ENCODE measurements at places on chromosomes 13 and 19.

DNA sequence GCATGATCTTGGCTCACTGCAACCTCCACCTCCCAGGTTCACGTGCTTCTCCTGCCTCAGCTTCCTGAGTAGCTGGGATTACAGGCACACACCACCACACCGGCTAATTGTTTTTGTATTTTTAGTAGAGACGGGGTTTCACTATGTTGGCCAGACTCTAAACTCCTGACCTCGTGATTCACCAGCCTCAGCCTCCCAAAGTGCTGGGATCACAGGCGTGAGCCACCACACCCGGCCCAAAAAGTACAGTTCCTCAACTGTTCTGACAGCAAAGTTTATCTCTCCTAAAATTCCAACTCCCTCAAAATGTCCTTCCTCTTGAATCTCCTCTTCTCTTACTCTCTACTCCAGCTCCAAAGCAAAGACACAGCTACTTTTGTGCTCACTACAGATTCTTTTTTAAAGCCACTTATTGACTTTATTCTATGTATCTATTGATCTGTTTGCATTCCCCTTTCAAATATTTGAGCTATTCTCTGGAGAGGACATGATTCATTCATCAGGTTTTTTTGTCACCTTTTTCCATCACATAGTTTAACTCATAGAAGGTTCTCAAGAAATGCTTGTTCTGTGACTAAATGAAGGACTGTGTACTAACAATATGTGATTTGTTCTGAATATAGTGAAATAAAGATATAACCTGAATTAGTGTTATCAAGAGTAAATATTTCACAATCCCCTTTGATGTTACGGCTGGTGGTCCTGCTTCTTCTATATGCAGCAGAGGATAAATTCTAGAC, 142.2 kb downstream of the TBC1D4 start:
- no peak for DNase-seq

DNA sequence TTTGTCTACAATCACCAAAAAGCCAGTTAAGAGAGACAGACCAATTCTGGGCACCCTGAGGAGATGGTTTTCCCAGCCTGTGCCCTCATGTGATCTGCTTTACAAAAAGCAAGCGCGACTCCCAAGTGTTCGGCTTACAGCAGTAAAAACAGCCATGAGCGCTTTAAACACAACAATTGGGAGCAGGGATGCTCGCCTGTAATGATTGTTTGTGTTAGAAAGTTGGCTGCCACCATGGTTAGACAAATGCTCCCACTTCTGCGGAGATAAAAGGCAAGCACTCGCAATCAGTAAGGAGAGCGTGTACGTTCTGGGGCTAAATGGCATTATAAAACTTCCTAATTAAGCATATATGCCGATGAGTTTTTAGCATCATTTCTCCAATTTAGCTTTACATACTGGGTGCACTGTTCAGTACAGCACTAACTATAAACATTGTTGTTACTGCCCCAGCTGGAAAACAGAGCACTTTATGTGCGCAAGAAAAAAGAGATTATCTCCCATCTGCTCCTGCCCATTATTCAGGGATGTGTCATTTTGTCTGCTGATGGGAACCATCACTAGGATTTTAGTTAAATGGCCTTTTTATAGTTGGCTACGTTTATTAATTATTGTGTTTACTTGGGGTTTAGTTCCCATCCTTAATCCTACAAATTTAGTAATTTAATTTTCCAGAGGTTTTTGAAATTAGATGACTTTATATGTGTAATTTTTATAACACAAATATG, 309.3 kb upstream of the MAB21L1 start:
- DNase-seq = no peak

GRCh38 chr13:98033277-98034247, 80.1 kb downstream of the IPO5 start:
- DNase-seq = peak; percentile 64

GRCh38 chr19:32403291-32403995, 2.1 kb upstream of the DPY19L3 start:
- no peak for DNase-seq

DNA sequence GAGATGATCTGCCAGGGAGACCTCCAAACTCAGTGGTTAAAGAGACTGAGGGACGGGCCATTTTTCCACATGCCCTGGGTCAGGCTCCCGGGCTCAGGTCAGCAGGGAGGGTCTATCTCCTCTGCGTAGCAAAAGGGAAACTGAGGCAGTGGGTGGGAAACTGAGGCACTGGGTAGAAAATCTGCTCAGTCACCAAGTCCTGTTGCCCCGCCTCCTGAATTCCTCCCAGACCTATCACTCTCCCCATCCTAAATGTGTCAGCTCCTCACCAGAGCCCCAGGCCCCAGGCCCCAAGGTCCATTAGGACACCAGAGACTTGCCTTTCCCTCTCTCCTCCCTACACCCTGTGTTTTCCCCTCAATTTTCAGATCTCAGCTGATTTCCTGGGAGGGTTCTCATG, 2.4 kb downstream of the CD320 start:
- DNase-seq = no peak

DNA sequence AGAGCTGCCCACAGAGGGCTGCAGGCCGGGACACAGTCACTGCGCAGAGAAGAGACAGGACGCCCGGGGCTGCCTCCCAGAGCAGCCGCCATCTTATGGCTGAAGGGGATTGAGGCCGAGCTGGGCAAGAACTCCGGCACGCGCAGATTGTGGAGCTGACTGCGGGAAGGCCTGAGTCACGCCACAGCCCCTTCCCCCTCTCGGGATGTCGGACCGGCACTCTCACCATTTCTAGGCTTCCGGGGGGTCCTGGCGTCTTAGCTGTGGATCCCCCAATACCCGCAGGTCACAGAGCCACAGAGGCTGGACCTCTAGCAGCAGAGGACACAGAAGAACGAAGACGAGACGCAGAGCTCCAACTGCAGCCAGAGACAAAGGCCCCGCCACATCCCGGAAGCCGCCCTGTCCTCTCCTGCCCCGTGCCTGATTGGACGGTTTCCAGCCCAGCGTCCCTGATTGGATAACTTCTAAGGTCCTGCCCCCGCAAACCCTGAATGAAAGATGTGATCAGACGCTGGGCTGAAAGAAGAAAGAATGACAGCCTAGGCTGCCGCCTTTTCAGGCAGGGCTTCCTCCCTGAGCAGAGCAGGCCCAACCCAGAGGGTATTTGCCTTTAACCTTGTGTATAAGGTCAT, at the start of gene ZNF43:
Gene ZNF43, minus strand, starts transcription at position 373 of the 635 bp plus-strand sequence. Its CDS starts 144 bp downstream, at position 229.
- peak; percentile 96 for DNase-seq

- DNase-seq = no peak
These were observed 14.7 kb downstream of the GADD45B start for GRCh38 chr19:2490659-2491058.

DNA sequence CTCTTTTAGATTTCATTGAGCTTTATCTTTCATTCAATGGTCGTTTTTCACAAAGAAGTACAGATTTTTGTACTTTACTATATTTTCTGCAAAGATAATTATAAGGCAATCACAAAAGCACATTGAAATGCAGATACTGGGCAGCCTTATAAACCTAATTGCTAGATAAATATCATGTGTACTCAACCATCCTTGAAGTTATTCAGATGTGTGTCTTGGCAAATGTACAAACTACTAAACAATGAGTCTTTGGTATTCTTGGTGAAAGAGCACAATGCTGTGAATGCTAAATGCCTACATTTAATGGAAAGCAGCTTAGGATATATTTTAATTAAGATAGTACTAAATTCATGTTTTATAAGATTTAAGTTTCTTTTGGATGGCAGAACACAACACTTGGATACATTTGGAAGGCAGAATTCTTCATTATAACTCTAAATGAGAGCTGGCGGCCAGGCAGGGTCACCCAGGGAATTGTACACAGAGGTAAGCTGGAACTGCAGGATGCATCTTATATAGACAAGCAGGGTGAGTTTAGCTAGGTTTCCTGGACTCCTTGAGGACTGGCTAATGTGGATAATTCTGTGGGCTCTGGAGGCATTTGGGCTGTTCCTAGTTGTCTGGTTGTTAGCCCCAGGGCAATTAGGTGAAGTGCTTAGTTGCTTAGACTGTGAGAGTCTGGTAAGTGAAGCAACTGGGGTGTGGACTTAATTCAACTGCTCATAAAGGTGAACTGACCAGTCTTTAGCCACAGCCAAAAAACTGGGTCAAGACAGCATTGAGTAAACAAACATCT, 286.6 kb downstream of the PCDH20 start:
- DNase-seq = peak; percentile 0

DNA sequence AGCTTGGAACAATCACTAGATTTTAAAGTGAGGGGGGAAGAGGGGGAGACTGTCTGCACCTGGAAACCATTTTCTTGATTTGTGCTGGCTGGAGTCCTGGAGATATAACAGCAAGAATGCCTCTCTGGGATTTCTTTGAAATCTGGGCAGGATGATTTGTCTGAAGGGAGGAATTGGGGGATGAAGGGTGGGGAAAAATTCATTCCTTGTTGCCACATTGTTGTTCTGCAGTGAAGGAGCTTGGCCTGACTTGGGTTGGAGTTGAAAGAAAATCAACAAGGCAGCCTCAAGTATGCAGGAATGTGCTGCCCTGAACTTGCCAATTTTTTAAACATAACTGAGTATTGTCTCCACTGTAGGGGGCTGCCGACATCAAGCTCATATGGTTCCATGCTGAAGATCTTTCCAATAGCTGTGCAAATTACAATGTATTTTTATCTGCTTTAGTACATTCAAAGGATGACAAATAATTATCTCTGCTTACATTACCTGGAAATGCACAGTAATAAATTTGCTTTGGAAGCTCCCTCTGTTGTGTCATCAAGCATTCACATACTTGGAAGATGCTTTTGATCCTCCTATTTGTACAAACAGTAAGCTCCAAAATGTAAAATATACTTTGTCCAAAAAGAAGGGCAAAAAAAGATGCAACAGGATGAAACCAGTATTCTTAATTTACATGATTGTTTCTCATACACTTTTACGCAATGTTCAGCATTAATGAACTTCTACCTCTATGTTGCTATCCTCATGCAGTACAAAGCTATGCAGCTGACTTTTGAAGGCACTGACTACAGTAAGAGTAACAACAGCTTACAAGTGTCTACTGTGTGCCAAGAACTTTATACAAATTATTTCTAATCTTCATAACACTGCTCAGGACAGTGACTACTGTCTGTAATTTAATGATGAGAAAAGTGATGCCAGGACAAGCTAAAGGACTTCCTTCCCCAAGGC, 627.9 kb upstream of the KLF12 start:
- peak; percentile 49 for DNase-seq

- DNase-seq = peak; percentile 72
These were observed 1.1 kb downstream of the ADAMTS10 start for GRCh38 chr19:8609279-8610040.

DNA sequence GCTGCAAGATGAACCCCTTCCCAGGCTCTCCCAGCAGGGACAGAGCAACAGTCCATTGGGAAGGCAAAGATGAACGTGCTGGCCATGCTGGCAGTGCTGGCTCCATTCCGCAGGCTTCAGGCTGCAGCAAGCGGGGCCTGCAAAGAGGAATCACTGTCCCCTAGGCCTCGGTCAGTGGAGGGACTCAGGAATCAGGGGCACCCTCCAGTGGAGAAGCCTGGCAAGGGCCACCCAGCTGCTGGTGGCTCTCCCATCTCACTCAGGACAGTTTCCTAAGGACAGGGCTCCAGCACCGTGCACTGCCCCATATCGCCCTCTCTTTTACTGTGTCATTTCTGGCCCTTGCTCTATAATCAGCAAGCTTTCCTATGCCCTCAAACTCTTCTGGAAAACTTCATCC, 498.6 kb downstream of the EFNB2 start:
- DNase-seq = no peak

DNA sequence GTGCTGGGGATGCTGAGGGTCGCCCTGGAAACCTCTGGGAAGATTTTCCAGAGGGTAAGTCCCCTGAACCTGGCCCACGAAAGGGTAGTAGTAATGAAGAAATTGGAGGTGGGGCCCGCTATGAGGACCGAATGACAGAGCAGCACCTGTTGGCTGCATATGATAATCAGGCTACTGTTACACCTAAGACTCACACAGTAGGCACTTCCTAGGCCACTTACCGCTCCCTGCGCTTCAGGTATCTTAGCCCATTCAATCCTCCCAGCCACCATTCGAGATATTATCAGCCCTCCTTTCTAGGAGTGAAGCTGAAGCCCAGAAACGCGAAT, 4.3 kb upstream of the LRFN3 start:
- no peak for DNase-seq

DNA sequence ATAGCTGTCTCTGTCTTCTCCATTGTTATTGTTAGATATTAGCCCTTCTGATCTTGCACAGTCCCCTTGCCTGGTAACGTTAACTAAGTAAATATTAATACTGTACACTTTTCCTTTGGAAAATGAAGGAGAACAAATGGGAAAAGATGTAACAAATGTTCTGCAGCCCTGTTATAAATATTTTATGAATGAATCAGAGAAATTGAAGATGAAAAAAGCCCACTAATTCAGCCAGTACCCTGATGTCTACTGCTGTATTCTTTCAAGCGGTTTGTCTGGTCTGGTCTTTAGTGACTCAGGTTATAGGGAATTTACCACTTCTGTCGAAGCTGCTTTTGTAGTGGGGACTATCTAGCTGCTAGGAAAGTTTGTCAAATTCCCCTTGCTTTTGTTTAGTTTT, 121.0 kb downstream of the COG6 start:
- peak; percentile 98 for DNase-seq

DNA sequence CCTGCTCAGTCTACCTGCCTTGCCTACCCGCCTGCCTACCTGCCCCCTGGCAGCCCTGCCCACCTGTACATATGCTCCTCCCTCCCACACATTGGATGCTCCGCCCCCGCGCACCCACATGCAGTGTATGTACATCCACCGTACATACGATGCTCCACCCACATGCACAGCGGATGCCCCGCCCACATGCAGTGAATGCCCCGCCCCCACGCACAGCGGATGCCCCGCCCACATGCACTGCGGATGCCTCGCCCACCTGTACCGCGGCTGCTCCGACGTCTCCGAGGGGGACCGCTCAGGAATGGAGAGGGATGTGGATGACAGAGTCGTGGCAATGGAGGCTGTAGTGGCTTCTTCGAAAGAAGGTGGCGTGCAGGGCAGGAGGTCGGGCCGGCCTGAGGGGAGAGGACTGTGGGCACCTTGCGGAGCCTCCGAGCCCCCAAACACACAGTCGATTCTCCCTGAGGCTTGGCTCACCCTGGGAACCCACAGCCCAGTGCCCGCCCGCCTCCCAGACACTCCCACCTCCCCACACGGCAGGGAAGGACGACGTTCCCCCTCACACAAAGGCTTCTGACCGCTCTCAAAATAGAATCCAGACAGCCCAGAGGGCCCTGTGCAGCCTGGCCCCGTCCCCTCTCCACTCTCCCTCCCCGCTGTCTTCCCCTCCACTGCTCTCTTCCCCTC, 16.5 kb upstream of the CACTIN start:
- no peak for DNase-seq

GRCh38 chr19:12841094-12841493, 2.8 kb downstream of the MAST1 start:
- DNase-seq = no peak

DNA sequence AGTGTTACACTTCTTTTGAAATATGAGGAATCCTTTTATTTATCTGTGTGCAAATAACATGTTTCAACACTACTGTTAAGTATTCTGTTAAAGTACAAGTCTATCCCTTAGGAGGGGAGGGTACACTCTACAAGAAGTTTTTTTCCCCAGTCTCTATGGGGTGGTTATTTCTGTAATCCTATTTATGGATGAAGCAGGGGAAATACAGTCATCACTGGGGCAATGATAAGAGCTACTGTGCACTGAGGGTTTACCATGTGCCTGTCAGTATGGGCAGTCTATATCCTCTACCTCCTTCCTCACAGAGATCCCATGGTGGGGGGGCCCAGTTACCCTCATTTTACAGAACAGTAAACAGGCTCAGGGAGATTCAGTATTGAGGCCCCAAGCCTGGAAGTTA, 16.6 kb upstream of the TRIM13 start:
- DNase-seq = no peak

All from iris pigment epithelial cell (primary cell).